D721Med (cell line): ENCODE measurements at places on chromosomes 6 and 20.

DNA sequence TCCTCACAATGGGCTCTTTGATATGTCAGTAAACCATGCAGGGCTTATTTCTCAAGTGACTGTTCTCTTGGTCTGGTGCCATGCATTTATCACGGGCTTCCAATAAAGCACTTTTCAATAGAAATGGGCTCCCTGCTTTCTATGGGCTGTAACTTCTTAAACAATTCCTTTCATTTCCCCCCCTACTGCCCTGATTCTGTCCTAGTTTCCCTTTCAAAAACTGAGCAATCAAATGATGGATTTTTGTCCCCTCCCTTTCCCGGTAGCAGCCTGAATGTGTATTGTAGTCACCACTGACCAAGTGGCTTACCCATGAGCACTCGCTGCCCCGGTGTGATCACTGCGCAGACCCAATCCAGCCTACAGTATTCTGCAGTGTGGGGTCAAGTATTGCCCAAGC is 13.9 kb downstream of the RPS10 start:
- DNase-seq, result no peak

DNA sequence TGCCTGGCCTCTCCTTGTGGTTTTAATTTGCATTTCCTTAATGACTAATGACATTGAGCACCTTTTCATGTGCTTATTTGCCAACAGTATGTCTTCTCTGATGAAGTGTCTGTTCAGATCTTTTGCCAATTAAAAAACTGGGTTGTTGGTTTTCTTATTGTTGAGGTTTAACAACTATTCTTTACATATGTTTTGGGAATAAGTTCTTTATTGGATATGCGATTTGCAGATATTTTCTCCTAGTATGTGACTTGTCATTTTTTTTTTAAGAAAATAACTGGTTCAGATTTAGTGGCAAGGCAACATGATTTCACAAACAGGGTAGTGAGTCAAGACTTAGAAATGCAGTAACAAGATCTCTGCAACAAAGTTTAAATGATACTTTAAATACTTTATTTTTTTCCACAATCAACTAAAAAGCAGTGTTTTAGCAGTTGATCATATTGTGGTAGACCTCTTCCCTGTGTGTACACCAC is 67.8 kb downstream of the TIAM2 start:
- DNase-seq, result no peak

GRCh38 chr6:91719414-91719813 is 1132.5 kb upstream of the MAP3K7 start:
- no peak for DNase-seq

GRCh38 chr6:153568628-153569027 is 437.5 kb upstream of the RGS17 start:
- DNase-seq, result no peak

DNA sequence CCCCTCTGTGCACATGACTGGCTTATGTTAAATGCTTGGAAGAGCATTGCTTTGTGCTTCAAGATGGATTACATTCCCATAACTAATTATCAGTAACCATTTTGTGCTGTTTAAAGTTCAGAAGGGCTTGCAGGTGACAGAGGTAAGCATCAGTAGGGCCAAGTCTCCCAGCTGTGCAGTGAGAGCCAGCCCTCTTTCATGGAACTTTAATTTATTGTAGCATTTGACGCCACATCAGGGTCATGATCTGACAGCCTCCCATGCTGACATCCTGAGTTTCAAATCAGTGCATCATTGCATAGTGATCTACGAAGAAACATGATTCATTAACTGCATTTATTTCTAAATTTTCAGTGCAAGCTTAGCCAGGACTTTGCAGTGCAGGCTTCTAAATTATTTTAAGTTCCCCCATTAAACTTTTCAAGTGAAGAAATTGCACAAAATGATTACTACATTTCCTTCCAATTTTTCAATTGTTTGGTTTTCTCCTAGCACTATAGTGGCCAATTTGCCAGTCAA is 380.9 kb downstream of the UTRN start:
- DNase-seq, result no peak

- no peak for DNase-seq
These were observed 154.6 kb upstream of the TSHZ2 start for GRCh38 chr20:52817511-52817910.

DNA sequence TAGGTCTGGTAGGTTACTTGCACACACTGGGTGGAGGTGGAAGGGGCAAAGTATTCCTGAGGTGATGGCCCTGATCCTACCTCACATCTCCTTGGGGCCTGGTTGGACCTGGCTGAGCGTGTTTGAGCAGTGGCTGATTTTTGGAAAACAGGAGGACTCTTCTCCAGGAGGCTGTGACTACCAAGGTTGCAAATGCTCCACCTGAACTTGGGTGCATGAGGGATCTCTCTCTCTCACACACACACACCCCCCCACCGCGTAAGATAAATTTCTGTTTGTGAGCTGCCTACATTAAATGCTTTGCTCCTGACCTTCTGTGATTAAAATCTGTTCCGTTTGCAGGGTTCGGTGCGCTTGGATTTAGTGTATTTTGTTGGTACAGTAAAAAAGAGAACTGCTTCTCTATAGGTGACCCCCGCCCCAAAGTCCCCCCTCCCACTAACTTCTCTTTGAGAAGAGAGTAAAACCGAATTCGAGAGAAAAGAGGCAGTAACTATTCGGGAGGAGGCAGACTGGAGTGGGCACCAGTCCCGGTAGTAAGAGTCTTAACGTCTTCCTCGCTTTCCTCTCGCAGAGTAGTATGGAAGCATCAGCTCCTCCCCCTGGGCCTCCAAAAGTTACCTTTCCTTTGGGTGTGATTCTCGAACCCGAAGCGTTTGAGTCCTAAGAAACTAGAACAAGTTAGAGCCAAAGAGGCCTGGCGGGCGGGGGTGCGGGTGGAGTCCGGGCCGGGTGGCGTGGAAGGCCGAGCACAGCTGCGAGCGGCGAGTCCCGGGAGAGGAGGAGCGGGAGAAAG is 585 bp upstream of the DSE start:
- no peak for DNase-seq

DNA sequence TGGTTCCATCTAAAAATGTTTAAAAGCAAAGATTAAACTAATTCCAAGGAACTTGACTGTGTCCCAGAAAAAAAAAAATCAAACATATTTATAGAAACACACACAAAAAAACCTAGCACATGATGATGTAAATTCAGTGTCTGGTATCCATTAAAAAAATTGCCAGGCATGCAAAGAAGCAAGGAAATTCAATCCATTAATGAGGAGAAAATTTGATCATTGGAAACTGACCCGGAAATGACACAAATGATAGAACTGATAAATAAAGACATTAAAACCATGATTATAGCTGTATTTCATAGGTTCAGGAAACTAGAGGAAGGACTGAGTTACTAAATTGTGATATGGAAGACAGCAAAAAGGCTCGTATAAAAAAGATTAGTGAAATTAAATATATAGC is 34.7 kb downstream of the PDYN start:
- DNase-seq, result no peak
